ENCODE measurements at places on chromosomes 3 and 15.

DNA sequence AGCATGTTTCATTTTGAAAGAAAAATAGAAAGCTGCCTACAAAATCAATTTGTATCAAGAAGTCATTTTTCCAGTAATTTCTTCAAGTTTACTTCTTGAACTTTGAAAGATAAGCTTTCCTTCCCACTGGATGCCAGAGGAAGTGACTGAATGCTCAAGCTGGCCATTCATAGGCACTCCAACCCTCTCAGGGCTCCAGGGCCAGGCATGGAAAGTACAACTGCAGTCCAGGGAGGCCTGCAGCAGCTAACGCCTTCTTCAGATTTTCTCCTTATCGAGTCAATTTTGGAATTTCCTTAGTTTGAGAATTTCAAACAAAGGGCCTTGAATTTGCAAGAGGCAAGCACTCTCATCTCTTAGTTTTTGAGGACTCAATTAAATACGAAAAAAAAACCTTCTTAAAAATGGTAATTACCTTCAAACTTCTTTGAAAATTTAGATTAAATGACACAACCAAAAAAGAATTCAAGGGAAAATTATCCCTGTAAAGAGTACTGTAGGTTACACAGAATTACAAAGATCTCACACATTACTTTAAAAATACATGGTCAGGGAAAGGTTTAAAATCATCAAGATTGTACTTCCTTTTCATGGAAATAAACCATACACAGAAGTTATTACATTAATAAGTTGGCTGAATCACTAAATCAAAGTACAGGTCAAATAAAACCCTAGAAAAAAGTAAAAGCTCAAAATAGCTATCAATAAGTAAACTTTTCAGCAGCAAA, 2.5 kb downstream of the UBP1 start:
- no peak for DNase-seq

DNA sequence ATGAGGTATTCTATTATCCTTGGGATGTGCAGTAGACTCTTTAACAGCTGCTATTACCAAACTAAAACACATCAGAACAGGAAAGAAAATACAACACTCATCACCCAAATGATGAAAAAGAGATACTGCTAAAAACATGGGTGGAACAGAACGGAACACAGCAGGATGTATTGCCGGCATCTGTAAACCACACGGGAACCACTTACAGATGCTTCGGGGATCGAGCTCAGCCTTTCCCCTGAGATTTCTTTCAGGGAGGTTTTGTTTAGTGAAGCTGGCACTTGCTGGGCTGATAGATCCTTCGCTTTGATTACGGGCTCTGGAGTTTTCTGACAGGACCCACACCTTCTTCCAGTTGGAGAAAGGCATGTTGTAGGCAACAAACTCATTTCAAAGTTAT, 182.3 kb upstream of the FAM3D start:
- no peak for DNase-seq

DNA sequence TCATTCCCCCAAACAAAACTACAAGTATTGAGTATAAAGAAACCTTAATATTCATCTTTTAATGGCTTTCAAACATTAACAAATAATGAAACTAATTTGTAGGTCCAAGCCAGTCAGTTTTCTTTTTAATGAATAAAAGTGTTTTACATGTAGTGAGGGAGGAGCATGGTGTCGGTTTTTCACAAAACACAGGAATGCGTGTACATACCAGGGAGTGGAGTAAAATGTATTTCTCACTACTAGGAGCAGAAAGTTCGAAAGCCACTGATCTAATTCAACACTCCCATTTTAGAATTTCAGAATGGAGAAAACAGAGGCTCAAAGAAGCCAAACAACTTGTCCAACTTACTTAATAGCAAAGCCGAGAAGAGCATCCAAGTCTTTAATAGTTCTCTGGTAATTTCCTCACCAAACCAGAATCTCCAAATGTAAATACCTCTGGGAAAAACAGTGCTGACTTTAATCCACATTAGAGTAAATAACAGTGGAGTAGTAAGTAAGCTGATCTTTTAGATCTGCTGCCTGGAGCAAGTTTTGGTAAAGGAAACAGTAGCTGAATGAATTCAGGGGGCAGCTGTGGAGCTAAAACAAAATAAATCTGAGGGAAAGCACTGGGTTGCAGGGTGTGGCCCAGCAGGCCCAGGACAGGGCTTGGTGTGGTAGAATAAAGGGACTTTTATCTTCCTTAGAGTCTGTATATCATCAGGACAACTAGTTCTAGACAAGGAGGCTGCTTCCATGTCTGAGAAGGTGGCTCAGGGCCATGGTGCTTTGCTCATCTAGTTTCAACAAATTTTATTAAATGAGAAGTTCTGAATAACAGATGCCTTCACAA, 7.9 kb downstream of the ANP32A start:
- DNase-seq = no peak

DNA sequence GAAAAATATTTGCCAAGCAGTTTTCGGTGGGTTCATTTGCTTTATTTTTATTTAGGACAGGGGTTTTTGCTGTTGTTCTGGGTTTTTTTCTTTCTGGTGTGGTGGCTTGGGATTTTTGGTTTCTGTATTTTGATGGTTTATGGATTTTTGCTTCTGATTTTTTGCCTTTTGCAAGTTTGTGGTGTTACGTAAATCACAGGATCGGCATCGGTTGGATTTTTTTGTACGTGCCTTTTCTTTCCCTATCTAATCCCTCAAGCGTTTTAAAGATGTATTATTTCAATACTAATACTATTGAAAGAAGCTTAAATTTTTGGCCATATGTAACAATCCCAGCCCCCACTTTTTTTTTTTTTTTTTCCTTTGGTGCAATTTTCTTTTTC, 782 bp upstream of the BCL6 start:
- DNase-seq = no peak

DNA sequence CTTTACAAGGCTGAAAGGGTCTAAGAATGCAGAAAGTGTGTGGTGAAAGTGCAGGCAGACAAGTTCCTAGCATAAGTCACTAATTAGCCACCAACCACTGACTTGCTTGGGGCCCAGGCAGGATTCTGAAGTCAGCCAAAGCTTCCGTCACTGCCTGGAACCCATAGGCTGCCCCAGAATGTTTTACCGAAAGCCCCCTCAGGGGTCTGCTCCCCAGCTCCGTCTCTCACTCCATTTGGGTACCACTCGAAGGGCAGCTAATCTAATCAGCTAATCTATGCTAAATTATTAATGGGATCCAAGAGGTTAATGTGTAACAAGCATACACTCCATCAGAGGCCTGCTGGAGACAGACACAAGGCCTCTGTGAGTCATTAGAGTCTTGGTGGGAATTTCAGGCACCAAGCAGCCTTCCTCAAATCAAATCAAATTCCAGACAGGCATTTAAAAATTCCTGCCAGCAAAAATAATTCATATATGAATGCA, 13.2 kb downstream of the ADAMTS9 start:
- no peak for DNase-seq

DNA sequence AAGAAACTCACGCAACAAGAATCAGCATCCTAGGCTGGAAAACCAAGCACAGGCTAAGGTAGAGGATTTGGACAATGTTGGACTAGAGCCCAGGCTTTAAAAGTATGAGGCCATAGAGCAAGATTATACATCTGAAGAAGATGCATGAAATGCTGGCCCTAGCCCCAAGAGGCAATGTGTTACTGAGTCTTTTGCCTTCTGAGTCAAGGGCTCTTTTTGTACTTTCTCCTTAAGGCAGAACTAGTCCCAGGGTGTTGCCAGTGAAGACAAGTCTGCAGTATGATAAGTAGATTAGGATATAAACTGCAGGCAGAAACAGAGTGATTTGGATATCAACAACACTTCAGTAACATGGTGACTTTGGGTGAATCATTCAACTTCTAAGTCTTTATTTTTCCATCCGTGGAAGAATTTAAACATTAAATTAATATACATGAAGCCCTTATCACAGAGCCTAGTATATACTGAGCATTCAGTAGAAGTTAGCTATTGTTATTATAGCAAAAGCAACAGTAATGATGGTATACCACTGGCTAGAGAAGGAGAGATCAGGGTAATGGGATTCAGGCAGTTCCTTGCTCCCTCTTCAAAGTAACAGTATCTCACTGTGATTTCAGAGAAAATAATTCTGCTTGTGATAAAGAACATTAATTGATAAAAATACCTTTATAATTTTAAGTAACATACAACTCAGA, 99.9 kb upstream of the MLF1 start:
- DNase-seq = no peak

DNA sequence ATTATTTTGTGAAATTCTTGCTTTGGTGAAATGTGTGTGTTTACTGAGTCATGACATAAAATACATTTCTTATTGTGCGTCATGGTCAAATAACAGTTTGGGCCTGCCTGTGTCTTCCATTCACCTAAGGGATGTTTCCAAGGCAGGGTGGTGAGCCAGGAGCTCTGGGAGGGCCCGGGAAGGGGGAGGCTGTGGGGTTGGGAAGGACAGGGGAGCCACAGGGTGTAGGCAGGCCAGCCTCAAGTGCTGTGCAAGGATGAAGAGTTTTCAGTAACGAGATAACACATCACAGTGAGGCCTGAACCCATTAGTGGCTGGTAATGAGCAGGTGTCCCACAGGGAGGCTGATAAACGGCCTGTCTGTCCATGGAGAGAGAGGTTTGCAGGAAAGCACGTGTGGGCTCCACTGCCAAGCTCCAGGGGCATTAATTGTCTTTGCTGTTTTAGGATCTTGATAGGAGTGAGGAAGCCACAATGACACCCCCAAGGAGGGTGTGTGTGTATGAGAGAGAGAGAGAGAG, 35.6 kb upstream of the SEC13 start:
- DNase-seq = no peak

DNA sequence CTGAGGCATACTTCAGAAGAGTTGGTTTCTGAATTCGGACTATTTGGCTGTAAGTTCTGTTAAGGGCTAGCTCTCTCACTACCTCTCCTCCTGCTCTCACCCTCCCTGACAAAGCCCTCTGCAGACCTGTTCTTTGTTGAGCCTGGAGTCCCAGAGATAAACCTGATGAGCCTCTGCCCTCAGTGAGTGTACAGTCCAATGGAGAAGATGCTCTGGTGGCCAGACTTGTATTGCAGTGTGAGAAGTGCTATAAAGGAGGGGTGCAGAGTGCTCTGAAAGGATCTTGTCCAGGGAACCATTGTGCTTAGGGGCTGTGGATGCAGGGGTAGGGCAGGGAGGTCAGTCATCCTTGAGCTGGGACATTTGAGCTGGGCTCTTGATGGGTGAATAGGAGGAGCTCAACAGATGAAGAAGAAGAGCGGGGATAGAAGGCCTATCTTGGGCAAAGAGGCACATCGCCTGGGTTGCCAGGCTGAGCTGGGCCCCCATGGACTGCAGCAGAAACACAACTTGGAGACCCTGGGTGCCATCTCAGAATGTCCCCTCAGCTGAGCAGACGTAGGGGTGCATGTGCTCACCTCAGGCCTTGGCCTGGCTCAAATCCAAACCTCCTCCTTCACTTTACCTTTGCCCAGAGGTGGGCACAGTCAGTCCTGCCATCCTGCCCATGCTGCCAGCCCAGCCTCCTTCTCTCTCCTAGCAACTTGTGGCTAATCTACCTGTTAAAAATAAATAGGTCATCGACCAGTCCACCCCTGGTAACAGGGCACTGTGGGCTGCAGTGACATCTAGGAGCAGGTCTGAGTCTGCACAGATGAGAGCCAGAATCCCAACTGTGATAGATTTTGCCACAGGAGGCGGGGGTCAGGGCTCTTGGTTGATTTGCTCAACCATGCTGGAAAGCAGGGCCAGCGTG, 3.3 kb downstream of the CAND2 start:
- DNase-seq = no peak

GRCh38 chr15:90421527-90421926, 33.5 kb downstream of the IQGAP1 start:
- no peak for DNase-seq

DNA sequence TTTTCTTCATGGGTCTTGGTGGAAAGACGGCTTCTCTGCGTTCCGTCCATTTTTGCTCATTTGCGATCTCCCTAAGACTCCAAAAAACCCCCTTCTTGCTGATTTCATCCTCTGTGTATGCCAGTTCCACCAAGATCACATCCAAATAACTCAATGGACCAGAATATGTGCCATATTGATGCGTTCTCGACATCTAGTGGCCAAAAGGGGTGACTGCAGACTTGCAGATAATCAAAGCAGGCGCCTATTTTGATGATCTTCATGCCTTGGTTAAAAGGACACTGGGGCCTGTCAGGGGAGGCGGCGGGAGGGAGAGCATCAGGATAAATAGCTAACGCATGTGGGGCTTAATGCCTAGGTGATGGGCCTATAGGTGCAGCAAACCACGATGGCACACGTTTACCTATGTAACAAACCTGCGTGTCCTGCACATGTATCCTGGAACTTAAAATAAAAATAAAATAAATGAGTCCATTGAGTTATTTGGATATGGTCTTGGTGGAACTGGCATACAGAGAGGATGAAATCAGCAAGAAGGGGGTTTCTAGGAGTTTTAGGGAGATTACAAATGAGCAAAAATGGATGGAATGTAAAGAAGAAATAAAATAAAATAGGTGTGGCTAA, 104.2 kb upstream of the RAD18 start:
- no peak for DNase-seq

- no peak for DNase-seq
Measured at GRCh38 chr15:86623236-86623635, 543.6 kb downstream of the AGBL1 start.

DNA sequence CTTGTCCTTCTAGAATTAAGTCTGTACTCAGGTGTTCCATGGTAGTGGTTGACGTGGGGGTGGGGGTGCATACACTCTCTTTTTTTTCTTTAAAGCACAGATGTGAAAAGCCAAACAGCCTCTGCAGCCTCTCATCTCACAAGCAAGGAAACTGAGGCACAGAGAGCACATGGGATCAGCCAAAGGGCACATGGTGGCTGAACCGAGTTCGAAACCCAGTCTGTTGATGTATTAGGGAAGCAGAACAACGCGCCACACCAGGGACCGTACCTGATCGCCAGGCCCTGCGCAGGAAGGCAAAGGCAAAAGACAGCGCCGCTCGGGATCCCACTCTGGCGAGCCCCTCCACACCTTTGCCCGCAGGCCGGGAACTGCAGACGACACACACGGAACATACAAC, 47.3 kb downstream of the HERC2 start:
- no peak for DNase-seq

DNA sequence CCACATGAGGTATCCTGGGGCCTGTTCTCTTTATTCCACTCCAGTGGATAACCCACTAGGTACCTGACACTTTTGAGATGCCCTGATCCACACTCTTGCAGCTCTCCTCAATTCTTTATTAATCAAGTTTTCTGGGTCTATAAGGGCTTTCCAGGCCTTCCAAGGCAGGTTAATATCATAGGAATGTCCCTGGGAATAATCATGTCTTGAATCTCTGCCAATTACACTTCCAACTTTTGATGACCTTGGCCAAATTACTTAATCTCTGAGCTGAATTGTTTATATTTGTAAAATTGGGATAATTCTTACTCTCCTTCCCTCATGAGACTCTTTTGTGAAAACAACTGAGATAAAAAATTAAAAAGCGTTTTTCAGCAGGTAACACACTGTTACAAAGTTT, 881.7 kb downstream of the MCTP2 start:
- no peak for DNase-seq

DNA sequence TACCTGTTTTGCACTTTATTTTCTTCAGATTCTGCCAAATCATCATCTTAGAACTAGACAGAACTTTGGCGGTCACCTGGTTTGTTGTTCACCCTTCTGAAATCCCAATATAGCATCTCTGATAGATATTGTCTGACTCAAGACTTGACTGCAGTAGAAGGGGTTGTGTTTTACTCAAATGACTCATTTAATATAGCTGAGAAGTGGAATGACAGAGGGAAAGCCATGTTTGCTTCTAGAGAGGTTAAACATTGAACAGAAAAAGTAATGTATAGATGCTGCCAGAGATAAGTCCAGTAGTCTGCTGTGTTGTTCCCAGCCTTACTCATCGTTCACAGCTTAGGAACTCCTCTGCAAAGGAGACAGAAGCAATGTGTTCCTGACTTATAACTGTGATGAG, 402.0 kb downstream of the AGBL1 start:
- DNase-seq = no peak

Data from activated CD4-positive, CD25-positive, alpha-beta regulatory T cell treated with anti-CD3 and anti-CD28 coated beads, Interleukin-2, amount 50 U/mL, for 72 hours (primary cell).